ENCODE measurements at places on chromosomes 1 and 21.

- no peak for DNase-seq
These were observed 48.8 kb downstream of the LRRC40 start for GRCh38 chr1:70156529-70157120.

- DNase-seq: no peak
These were observed 217.0 kb downstream of the RWDD3 start for GRCh38 chr1:95451054-95451453.

- DNase-seq: no peak
These were observed 59.1 kb downstream of the LRRC53 start for GRCh38 chr1:74453277-74453676.

- DNase-seq: no peak
These were observed 77.0 kb downstream of the CTH start for GRCh38 chr1:70487910-70488665.

DNA sequence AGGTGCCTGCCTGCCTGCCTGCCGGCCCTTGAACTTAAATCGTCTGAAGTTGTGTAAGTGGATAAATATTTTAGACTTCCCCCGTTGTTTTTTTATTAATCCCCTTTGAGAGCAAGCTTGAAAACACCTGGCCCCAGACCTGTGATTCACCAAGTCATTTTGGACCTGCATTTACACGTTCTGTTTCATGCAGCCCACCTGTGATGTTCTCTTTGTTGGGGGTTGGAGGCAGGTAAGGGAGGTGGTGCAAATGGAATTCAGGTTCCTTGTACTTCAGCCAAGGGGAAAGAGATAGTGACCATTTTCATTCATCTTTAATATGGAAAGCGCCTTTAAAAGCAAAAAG lies 1.2 kb downstream of the SLC37A1 start:
- DNase-seq: no peak

GRCh38 chr1:178962853-178963711 lies 62.6 kb upstream of the FAM20B start:
- DNase-seq: no peak

GRCh38 chr1:199778324-199778955 lies 249.1 kb upstream of the NR5A2 start:
- DNase-seq: no peak

GRCh38 chr1:223161321-223161720 lies 18.3 kb upstream of the TLR5 start:
- no peak for DNase-seq

DNA sequence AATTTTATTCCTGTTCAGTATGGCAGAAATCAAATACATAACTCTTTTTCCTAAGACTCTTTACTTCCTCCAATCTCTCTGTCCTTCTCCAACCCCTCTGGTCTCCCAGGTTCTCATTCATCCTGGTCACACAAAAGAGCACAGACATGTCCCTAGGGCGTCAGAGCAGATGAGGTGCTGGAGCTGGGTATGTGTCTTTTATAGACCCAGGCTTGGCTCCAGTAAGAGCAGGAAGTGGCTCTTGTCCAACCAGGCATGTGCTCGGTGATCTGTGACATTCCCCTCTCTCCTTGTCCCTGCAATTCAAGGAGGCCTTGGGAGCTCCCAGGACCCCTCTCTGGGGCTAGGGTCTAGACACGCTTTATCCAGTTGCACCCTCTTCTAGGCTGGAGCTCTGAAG lies 18.0 kb upstream of the LCE2D start:
- no peak for DNase-seq

GRCh38 chr1:50873458-50874187 lies 86.4 kb downstream of the FAF1 start:
- DNase-seq: peak; percentile 55

GRCh38 chr1:241598249-241598648 lies 41.9 kb downstream of the CHML start:
- DNase-seq: no peak

GRCh38 chr1:99490031-99490430 lies 155.9 kb upstream of the PALMD start:
- DNase-seq: no peak

DNA sequence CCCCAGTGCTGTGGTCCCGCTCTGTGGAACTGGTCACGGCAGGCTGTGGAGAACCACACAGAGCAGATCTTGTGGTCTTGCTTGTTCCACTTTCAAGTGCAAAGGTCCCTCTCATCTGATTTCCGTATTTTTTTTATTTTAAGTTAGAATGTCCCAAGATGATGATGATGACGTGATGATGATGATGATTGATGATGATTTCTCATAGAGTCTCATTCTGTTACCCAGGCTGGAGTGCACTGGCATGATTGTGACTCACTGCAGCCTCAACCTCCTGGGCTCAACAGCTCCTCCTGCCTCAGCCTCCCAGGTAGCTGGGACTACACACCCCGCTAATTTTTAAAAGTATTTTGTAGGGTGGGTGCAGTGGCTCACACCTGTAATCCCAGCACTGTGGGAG lies 12.2 kb downstream of the EVA1C start:
- no peak for DNase-seq

DNA sequence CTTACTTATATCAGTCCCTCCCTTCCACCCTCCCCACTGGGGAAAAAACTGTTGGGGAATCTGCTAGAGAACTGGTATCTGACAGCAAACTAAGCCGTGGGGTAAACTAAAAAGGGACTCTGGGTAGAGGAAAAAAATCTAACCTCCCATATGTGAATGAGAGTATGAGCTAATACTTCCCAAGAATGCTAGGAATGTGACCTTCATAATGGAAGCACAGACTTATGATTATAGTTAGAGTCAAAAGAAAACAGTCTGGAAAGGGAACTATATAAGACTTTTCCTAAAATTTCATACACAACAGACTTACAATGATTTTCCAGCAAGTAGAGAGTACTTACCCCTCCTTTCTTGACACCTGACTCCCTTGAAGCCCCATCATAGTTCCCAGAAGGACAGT lies 23.0 kb upstream of the RBBP5 start:
- DNase-seq: no peak

- no peak for DNase-seq
These were observed 95.9 kb downstream of the RASAL2 start for GRCh38 chr1:178189814-178190213.

DNA sequence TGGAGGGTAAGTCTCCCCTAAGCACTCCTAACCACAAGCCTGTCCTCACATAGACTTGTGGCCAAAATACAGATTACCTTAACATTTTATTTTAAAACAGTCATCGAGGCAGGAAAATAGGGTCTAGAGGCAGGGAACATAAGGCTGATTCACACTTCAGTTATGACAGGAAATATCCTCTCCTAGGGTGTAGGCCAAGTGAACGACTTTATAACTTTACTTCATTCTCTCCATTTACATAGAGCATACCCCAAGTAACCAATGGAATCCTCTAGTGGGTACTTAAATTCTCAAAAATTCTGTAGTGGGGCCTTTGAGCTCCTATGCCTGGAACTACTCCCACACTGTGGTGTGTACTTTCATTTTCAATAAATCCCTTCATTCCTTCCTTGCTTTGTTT lies 113.0 kb downstream of the WDR3 start:
- no peak for DNase-seq

DNA sequence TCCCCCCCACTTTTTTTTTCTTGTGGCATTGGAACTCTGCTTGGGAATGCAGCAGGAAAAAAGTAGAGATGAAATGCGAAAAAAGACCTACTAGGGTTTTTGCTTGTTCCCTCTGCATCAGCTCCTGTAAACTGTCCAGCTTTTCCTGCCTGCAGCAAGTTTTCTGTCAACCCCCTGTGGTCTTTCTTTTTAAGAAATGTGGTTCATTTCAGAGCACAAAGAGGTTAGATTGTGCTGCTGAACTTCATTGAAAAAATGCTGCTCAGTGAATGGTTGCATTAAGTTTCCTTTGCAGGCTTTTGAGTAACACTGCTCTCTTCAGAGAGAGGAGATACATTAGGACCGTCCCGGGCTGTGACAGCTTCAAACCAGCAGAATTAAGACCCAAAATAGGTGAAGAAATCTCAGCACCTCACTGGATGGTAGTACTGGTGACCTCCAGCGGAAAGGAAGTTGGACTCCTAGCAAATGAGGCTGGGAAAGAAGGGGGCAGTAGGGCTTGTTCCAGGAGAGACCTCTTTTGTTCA lies 80.7 kb downstream of the NDUFS5 start:
- DNase-seq: no peak

- DNase-seq: no peak
These were observed 7.7 kb upstream of the CYP4Z1 start for GRCh38 chr1:47059376-47059775.

- no peak for DNase-seq
These were observed 6.5 kb upstream of the LRRC39 start for GRCh38 chr1:100184536-100184935.

DNA sequence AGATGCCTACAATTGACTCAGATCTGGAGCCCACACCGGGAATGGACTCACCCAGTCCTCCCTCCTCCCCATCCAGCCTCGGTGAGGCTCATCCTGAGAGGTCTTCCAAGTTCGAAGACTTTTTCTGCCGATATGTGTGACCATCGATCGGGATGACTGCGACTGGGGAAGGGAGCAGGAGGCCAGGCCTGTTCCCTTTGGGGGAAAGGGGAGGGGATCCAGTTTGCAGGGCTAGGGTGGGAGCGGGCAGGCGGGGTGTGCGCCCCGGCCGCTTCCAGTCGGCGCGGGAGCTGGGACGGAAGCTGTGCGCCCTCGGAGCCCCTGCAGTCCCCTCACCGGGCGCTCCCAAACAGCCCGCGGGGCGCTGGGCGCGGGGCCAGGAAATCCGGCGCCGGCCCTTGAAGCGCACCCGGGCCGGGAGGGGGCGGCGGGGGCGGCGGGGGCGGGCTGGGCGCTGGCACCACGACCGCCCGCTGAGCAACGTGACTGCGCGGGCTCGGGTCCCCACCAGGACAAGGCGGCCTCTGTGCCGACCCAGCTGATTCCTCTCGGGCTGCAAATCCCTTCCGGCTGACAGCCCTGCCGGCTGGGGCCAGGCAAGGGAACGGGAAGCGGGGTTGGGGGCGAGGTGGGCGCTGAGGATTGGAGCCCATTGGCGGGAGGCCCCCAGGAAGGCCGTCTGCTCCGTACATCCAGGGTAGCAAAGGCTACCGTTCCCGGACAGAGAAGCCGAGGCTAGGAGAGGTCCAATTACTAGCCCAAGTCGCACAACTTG lies 103.9 kb downstream of the EBNA1BP2 start:
- DNase-seq: peak; percentile 8

GRCh38 chr1:210469441-210469840 lies 140.7 kb downstream of the HHAT start:
- no peak for DNase-seq

- peak; percentile 22 for DNase-seq
These were observed 8.8 kb upstream of the CEP85 start for GRCh38 chr1:26225033-26225831.

GRCh38 chr21:36792505-36792967 lies 93.6 kb downstream of the SIM2 start:
- DNase-seq: no peak

GRCh38 chr1:31663622-31664452 lies 19.2 kb upstream of the PEF1 start:
- peak; percentile 59 for DNase-seq

DNA sequence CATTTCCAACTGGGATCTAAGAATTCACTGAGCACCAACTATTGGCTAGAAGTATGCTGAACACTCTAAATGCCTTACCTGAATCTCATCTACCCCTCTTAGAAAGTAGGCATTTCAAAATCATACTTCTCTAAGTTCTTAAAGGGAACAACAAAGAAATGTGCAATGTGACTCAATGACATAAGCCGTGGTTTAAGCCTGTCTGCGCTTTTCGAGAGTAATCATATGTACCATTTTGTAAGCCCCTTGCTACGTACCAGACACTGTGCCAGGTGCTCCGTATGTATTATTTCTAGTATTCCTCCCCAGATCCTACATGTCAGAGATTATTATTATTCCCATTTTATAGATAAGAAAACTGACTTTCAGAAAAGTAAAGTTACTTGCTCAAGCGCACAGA lies 454.2 kb downstream of the SETD4 start:
- no peak for DNase-seq

DNA sequence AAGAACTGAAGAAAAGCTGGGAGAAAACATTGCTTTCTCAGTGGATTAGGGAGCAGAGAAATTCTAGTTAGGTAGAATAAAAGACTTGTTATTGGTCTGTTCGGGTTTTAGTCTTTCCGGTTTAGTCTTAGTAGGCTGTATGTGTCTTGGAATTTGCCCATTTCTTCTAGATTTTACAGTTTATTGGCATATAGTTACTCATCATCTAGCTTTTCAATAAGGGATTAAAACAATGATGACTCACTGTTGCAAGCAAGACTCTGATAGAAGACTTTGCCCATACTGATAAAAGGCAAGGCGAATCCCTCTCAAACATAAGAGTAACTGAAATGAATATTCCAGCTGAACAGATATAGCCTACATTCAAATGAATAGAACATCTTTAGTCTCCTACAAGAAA lies 62.3 kb downstream of the GPR137B start:
- no peak for DNase-seq

DNA sequence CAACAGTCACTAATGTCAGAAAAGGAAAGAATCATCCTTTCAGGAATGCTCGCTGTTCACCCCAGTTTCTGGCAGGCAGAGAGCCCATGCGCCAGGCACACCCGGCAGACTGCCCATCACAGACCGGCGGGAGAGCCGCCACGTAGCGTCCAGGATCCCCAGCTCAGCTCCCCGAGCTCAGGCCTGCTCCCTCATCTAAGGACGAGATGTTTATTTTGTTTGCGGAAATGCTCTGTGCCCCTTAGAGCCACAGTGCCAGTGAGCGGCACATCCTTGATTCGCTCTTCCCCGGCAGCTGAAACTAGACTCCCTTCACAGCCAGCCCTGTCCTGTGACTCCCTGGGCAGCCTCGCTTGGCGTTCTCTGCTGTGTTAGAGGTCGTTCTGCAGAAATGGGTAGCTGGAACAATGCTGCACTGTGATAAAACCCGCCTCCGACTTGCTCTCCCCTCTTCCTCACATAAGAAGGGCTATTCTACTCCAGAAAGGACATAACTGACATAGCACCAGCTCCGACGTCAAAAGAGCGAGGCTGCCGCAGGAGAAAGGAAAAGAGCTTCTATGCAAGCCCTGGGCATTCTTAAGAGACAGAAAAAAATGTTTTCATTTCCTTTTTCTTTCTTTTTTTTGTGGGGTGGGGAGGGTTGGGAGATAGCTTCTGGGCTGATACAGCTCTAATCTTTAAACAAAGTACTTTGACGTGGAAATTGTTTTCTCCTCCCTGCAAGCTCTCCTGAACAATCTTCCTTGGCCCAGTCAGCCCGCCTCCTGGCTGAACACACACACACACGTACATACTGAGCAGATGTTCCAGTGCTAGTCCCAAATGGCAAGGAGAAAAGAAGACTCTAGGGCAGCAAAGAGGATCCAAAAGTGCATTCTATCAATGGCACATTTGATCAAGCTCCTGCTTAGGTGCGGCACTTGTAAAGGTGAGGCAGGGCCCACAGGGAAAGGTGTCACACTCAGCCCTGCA lies 37.2 kb downstream of the MRAP start:
- DNase-seq: no peak

DNA sequence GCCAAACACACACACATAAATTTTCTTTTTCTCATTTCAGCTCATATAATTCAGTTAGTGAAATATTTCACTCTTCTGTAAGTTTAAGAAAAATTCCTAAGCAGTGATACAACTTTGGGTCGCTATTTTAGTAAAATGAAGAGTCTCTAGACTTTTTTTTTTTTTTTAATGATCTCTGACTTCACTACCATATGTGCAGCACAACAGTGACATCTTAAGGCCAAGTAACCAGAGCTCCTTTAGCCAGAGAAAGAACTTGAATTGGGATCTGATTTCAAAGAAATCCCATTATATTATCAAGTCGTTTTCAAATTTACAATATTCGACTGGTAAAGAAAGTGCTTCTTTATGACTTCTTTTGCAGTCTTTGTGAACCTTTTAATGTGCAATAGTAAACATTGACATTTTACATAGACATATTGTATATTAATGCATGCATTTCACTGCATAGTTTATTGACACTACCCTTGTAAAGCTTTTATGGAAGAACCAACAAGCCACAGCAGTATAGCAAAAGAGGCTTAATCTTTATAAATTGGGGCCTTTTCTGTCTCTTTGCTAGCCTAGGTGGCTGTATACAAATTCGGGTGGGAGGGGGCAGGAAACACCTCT lies 62.2 kb downstream of the LRRC40 start:
- DNase-seq: no peak

All from T-helper 9 cell (primary cell).